ENCODE measurements at places on chromosomes 4 and X.

- DNase-seq = no peak
Observed at GRCh38 chr4:13766761-13767540, 139.4 kb upstream of the BOD1L1 start.

DNA sequence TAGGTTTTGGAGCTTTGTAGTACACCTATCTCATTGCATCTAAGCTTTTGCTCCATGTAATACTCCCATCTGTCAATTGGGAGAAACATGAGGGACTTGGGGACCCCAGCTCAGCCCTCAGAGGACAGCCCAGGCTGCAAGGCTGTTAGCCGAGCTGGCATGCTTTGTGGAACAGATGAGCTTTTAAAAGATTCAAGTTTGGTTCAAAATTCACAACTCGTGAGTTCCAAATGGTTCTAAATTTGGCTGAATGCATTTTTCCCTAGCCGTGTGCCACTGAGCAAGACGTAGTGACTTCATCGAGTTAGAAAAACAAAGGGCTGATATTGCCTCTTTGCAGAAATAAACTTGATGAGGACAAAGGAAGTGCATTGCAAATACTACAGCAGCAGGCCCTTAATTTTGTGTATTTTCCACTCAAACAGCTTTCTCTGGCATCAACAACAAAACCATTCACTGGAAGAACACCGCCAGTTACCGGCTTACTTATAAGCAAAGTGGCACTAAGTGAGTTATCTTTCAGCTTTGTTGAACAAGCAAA, 165.0 kb upstream of the HS3ST1 start:
- DNase-seq = no peak

- no peak for DNase-seq
Observed at GRCh38 chr4:2373532-2373931, 44.9 kb downstream of the ZFYVE28 start.

GRCh38 chr4:51943221-51943620, 76.9 kb downstream of the LRRC66 start:
- no peak for DNase-seq

- DNase-seq = no peak
Observed at GRCh38 chrX:136256026-136256425, 4.8 kb upstream of the MAP7D3 start.

DNA sequence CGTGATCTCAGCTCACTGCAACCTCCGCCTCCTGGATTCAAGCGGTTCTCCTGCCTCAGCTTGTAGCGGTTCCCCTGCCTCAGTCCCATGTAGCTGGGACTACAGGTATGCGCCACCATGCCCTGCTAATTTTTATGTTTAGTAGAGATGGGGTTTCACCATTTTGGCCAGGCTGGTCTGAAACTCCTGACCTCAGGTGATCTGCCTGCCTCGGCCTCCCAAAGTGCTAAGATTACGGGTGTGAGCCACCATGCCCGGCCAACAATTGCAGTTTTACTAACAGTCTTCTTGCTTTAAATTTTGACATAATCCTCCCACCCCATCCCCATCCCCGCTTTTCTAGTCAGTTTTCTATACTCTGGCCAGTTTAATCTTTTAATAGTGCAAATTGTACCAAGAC, 112.0 kb downstream of the CFAP299 start:
- no peak for DNase-seq

DNA sequence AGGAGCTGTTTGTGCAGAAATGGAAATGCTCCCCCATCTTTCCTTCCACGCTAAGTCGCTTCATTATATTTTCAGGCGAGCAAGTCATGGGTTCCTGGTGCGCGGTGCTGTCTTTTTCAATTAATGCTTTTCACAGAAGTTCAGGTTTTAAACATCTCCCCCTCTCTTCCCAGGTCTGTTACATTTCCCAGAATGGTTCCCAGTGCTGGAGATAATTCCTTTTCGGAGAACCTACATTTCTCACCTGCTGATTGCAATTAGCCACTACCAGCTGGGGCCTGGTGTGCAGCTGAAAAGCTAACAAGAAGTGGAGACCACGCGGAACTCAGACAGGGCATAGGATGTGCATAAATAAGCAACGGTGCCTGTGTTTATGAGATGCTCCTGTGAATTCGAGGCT, 217.8 kb downstream of the MID1IP1 start:
- no peak for DNase-seq

- DNase-seq = no peak
Observed at GRCh38 chr4:168063031-168063430, 29.3 kb upstream of the ANXA10 start.

- DNase-seq = no peak
Observed at GRCh38 chr4:3863841-3864741, 97.9 kb downstream of the ADRA2C start.

- DNase-seq = no peak
Observed at GRCh38 chr4:87532109-87532508, 2.9 kb upstream of the SPARCL1 start.

DNA sequence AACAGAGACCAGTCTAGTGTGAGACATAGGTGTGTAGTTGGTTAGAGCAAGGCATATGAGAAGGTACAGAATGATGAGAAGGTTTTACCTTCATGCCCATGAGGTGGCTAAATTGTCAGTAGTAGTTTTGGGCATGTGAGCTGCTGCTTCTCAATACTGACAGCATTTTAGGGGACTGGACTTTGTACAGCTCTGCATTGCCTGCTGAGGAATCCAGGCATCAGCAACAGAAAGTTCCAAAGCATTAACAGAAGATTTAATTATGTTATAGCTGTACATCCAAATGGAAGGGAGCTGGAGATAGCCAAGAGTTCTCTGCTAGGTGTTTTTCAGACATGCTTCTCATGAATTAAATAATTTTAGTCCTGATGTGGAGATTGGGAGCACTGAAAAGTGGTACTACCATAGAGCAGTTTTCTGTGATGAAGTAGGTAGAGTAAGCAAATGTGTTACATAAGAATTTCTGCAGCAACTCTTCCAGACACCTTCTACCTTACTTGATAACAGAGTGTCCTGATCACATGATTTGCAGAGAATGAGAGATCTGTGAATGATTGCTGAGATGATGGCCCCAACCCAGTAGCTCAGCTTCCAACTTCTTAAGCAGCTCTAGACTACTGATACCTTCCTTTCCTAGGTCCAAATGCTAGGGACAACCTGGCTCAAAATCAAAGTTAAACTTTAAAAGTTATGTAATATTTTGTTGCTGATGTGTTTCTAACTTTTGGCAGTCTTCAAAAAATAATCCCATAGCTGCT, 30.4 kb downstream of the FNIP2 start:
- DNase-seq = no peak

DNA sequence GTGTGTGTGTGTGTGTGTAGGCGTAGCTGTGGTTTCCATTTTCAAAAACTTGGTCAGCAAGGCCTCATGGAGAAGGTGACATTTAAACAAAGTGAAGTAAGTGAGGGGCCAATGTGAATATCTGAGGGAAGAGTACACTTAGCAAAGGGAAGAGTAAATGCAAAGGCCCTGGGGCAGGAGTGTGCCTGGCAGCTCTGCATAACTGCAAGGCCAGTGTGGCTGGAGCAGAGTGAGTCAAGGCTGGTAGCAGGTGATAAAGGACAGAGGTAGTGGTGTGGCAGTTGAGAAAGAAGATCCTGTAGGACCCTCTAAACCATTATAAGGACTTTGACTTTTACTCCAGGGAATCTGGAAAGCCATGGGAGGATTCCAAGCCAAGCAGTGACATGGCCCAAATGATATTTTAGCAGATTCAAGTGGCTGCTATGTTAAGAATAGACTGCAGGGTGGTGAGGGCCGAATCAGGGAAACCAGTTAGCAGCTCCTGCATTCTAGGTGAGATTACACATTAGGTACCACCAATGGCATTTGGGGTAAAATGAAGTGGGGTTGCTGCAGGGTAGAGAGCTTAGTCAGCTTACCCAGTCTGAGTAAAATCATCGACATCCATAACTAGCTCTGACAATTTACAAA, 5.9 kb upstream of the TBC1D1 start:
- DNase-seq = no peak

- DNase-seq = no peak
Observed at GRCh38 chr4:1505511-1506460, 99.5 kb upstream of the NKX1-1 start.

- no peak for DNase-seq
Observed at GRCh38 chr4:57309658-57310057, 199.5 kb upstream of the IGFBP7 start.

GRCh38 chrX:47605024-47605423, 14.6 kb downstream of the SYN1 start:
- DNase-seq = no peak

GRCh38 chr4:185109736-185110135, 33.3 kb upstream of the SLC25A4 start:
- DNase-seq = no peak

GRCh38 chrX:104488811-104489210, 77.2 kb upstream of the IL1RAPL2 start:
- no peak for DNase-seq

All from activated T-helper 9 cell treated with anti-CD3 and anti-CD28 coated beads, Interleukin-2, amount 50 U/mL, for 16 hours (primary cell).